ENCODE measurements at places on chromosomes 6 and 20.

GRCh38 chr20:10090588-10091166, 55.9 kb downstream of the ANKEF1 start:
- no peak for DNase-seq
- no peaks in the 10 kb centered on the region for H3K27me3 ChIP-seq
- no peaks in the 10 kb centered on the region for H3K4me1 ChIP-seq
- no peaks in the 10 kb centered on the region for H3K36me3 ChIP-seq
- no peak overlapping the region for H3K27ac ChIP-seq

- no peaks in the 10 kb centered on the region for H3K4me1 ChIP-seq
- H3K27ac ChIP-seq: no peak overlapping the region
- H3K27me3 ChIP-seq: no peaks in the 10 kb centered on the region
- no peak overlapping the region for H3K4me3 ChIP-seq
- no peak for DNase-seq
These were observed 11.2 kb upstream of the HMGN4 start for GRCh38 chr6:26526928-26527327.

GRCh38 chr6:139659711-139660110, 285.3 kb upstream of the CITED2 start:
- no peaks in the 10 kb centered on the region for H3K36me3 ChIP-seq
- no peak overlapping the region for H3K4me3 ChIP-seq
- no peak for DNase-seq
- no peak overlapping the region for H3K27ac ChIP-seq
- no peaks in the 10 kb centered on the region for H3K4me1 ChIP-seq

- H3K4me1 ChIP-seq: no peaks in the 10 kb centered on the region
- no peaks in the 10 kb centered on the region for H3K27me3 ChIP-seq
- no peak overlapping the region for H3K4me3 ChIP-seq
- DNase-seq: no peak
- H3K36me3 ChIP-seq: no peaks in the 10 kb centered on the region
- no peak overlapping the region for H3K27ac ChIP-seq
These were observed 98.5 kb downstream of the GJA10 start for GRCh38 chr6:89992818-89993217.

GRCh38 chr6:37532122-37532521, 32.4 kb upstream of the CCDC167 start:
- no peak overlapping the region for H3K4me3 ChIP-seq
- H3K36me3 ChIP-seq: no peaks in the 10 kb centered on the region
- H3K27ac ChIP-seq: no peak overlapping the region
- H3K27me3 ChIP-seq: no peaks in the 10 kb centered on the region
- H3K4me1 ChIP-seq: no peaks in the 10 kb centered on the region

GRCh38 chr20:57663681-57664451, 43.6 kb upstream of the ZBP1 start:
- H3K36me3 ChIP-seq: no peaks in the 10 kb centered on the region
- no peak overlapping the region for H3K4me3 ChIP-seq
- no peak for DNase-seq
- no peaks in the 10 kb centered on the region for H3K4me1 ChIP-seq
- no peaks in the 10 kb centered on the region for H3K27me3 ChIP-seq

DNA sequence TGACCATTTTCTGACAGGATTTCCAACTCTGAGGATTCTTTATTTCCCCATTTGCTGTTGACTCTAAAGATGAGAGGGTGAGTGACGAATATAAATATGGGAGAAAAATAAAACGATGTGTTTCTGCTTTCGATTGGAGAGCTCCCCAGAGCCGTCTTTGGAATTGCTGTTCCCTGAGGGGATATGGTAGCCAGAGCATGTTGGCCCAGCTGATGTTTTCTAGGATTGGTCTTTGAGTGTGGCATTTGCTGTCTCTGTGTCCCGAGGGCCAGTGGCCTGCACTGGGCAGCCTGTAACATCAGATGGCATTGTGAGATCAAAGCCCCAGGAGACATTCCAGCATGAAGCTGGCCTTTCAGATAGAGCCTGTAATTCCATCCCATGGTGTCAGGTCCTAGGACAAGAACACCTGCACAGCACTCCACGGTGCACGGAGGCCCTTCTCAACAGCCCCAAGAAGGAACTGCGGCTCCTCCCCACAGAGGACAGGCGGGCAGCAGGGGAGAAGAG, 26.7 kb downstream of the PKIG start:
- no peak for DNase-seq
- H3K27ac ChIP-seq: no peak overlapping the region
- no peak overlapping the region for H3K4me3 ChIP-seq

DNA sequence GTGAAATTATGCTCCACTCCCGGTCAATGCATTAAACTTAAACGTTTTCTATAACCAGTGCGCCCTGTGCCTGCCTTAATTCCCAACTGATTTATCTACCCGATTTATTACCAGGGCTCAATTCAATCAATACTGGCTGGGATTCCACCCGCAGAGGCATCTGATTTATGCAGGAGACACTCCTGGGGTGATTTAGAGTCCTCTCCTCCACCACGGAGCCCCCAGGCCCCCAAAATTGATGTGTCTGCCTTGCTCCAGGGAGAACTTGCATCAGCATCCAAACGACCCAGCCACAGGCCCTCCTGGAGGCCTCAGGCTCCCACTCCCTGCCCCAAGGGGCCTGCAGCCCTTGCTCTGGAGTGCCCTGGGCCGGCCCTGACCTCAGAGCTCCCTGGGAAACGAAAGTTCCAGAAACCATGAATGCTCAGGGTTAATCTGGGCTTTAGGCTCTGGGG, 29.5 kb downstream of the ANKRD60 start:
- H3K4me3 ChIP-seq: no peak overlapping the region
- H3K27me3 ChIP-seq: no peaks in the 10 kb centered on the region
- H3K27ac ChIP-seq: no peak overlapping the region
- DNase-seq: no peak

- no peaks in the 10 kb centered on the region for H3K27me3 ChIP-seq
- H3K27ac ChIP-seq: no peak overlapping the region
- DNase-seq: no peak
- no peaks in the 10 kb centered on the region for H3K4me1 ChIP-seq
- no peak overlapping the region for H3K4me3 ChIP-seq
- H3K36me3 ChIP-seq: no peaks in the 10 kb centered on the region
These were observed 82.6 kb downstream of the DOK5 start for GRCh38 chr20:54557806-54558590.

GRCh38 chr6:14380086-14380820, 262.7 kb downstream of the CD83 start:
- H3K27ac ChIP-seq: no peak overlapping the region
- no peak for DNase-seq
- no peak overlapping the region for H3K4me3 ChIP-seq
- 0 out of 2 replicates have a peak, but pooled peaks cover 3% of the 10 kb centered on the region for H3K4me1 ChIP-seq

GRCh38 chr6:47669684-47670513, 28.5 kb upstream of the ADGRF4 start:
- no peak for DNase-seq
- H3K4me3 ChIP-seq: no peak overlapping the region
- H3K36me3 ChIP-seq: no peaks in the 10 kb centered on the region
- H3K27ac ChIP-seq: no peak overlapping the region
- no peaks in the 10 kb centered on the region for H3K4me1 ChIP-seq
- no peaks in the 10 kb centered on the region for H3K27me3 ChIP-seq

Data from GM12878 (cell line).